Activated CD4-positive, alpha-beta T cell treated with anti-CD3 and anti-CD28 coated beads, Interleukin-2, amount 50 U/mL, for 4 hours (primary cell): ENCODE measurements at places on chromosomes 2 and 18.

DNA sequence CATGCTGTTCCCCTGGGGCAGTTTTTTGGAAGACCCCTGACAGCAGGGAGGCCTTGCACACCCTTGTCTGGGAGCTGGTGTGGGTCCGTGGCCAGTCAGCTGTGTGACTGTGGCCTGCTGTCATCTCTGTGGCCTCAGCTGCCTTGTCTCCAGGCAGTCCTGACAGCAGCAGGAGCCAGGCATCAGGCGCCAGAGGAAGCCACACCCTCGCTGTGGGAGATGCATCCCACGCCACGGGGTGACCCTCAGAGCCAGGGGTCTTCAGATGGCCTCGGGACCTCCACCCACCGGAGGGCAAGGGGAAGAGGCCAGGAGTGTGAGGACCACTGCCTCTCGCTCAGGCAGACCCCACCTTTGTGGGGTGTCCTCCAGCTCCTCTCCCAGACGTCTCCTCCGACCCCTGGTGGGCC is 5.0 kb downstream of the BOK start:
- no peak for DNase-seq

GRCh38 chr18:33579349-33580215 is 1.6 kb downstream of the ASXL3 start:
- no peak for DNase-seq

DNA sequence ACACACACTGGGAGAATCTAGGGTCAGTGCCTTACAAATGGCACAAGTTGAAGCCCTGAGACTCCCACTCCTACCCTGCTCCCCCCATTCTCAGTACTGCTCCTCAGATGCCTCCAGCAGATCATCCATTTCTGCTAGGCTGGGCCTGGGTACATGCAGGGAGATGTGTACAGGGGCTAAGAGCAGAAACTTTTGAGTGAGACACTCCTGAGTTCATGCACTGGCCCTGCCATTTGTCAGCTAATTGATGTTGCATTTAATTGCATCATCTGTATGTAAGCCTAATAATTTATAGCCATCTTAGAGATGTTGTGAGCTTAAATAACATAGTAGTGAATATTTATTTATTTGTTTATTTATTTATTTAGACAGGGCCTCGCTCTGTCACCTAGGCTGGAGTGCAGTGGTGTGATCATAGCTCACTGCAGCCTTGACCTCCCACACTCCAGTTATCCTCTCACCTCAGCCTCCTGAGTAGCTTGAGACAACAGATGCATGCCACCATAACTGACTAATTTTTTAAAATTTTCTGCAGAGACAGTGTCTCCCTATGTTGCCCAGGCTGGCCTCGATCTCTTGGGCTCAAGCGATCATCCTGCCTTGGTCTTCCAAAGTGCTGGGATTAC is 4.8 kb upstream of the CASP8 start:
- DNase-seq: no peak

DNA sequence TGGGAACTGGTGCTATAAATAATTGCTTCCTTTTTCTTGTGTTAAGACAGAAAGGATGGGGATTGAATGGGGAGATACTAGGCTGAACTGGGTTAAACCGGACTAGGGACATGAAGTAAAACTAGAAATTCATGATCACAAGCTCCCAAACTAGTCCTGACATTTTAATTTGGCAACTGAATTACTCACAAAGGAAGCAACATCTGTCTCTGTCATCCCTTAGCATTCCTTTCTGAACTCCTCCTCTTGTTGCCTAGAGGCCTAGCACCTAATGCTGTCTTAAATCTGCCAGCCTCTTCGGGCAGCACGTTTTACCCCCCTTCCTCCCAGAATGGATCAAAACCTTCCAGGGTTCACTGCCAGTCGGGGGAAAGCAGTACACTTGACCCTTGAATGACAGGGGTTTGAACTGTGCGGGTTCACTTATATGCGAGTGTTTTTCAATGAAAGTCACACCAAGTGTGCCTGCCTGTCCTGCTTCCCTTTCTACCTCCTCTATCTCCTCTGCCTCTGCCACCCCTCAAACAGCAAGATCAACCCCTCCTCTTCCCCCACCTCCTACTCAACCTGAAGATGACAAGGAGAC is 8.2 kb downstream of the KCTD1 start:
- no peak for DNase-seq

- DNase-seq: no peak
Measured at GRCh38 chr2:215022418-215022817, 116.0 kb downstream of the ABCA12 start.

DNA sequence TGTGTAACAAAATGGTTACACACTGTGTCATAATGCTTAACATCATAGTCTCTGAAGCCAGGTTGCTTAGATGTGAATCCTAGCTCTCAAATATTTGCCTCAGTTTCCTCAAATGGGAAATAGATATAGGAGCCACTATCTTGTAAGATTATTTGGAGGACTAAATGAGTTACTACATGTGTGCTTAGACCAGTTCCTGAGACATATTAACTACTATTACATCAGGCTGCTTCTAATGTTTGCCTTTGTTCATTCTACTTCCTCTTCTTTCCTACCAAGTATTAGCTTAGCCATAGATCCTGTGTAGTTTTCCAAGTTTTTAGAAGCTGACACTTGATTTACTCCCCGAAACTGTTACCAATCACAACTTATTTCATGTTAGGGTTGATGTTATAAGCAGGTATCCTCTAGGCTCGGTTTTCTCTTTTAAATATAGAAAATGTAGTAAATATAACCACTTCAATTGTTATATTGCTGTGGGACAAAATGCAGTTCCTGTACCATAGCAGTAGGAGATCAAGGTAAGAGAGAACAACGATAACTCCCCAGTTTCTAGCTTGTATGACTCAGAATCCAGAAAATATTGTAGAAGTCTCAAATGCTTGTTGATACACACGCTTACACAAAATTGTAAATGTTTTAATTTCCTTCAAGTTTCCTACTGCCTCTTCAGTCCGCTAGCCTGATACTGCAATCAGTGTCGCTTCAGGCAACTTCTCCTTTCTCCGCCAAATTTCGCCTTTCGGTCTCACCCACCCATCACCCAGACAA is 751 bp upstream of the DNAJC10 start:
- DNase-seq: no peak

DNA sequence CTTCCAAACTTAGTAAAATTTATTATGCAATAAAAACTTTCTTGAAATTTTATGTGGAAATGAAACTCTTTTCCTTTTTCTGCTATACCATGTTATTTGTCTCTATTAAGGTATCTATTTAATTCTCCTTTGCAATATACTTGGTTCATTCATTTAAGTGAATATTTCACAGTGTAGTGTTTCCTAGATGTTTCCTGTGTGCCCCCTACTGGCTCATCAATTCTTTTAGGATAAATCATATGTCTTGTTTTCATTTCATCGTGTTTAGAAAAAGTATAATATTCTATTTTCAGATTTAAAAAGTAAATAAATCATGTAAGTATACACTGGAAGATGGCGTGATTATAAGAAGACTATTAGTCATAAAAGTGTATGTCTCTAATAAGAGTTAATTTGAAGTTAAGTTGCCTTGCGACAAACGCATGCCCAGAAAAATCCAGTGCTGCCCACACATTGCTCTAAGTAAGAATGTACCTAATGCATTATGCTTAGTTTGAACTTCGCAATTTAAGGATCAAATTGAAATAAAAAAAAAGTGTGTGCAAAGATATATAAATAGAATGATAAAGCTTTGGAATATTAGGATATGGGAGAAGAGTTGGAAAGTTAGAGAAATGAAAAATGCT is 525.4 kb downstream of the KCNJ3 start:
- no peak for DNase-seq

- no peak for DNase-seq
Measured at GRCh38 chr18:49061239-49061990, 110.7 kb upstream of the SMAD7 start.

DNA sequence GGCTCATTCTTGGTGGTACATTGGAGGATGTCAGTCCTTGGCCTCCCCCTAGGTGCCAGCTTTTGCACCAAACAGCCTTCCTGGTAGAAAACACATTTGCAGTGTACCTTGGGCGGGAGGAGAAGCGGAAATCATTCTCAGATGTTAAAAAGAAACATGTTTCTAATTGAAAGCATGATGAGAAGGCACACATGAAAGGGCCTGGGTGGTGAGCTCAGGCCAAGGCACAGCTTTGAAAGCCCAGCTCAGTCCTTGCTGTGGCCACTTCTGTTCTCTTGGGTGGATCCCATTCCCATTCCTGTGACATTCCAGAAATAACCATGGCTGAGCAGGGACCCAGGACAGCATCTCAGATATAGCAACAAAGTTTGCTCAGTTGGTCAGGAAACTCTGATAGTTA is 71.5 kb downstream of the LTBP1 start:
- DNase-seq: no peak

- no peak for DNase-seq
Measured at GRCh38 chr18:60311676-60312360, 60.8 kb downstream of the MC4R start.

GRCh38 chr18:47935321-47936055 is 5.0 kb upstream of the SMAD2 start:
- DNase-seq: no peak

DNA sequence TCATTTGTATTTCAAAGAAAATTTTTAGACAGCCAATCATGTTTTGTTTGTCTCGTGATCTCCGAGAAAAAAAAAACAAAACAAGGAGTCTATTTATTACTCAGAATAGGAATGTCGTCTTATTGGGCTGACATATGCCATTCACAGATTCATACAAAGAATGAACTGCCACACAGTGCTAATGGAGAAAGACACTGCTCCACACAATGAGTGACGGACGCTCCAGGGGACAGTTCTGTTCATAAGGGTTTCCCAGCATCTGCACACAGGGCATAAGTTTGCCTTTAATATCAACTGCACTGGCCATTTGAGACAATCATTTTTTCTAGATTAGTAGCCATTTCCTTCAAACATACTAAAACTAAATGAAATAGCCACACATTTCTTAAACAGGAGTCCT is 3.4 kb downstream of the SERTAD2 start:
- no peak for DNase-seq

DNA sequence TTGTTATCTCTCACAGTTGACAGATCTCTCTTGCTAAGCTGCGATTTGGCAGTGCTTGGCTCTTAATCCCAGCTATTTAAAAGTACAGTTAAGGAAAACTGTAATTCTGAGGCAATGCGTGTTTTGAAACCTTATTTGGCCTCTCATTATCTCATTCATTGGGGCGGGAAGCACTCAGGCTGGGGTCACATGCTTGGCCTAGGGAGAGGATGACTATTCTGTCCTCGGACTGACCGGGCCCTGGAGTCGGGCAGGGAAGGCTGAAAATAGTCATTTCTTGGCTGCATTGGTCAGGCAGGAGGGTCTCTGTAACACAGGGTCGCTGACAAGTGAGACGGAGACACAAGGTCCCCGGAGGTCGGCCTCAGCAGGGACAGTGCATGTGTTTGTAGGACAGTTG is 20.2 kb upstream of the EMILIN2 start:
- DNase-seq: no peak

DNA sequence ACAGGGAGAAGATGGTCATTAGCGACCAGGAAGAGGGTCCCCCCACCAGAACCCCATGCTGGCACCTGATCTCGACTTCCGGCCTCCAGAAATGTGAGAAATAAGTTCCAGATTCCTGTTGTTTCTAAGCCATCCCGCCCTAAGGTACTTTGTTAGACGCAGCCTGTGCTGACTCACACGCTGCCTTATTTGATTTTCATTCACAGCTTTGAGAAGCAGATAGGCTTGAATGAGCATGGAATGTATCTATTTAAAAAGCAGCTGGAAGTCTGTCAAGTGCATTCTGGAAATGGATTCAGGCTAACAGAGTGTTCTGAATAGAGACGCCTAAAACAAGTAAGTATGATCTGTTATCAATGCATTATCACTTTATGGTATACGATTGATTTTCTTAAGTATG is 8.3 kb upstream of the IL1R2 start:
- no peak for DNase-seq

DNA sequence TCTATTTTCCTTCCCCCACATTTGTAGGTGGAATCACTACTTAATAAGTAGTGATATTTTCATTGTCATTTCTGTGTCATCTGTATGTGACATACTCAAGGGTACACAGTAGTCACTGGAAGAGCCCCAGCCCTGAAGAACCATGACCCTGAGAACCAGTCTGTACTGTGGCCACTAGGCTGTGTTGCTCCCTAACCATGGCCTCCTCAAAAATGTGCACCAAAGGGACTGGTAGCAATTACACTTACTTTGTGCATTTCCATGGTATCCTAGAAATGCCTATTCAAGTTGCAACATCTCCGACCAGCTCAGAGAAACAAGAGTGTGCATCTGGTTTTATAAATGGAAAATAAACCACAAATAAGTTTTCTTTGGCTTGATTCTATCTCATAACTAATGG is 155.1 kb downstream of the DOCK10 start:
- DNase-seq: no peak

GRCh38 chr18:59232309-59233016 is 12.5 kb downstream of the GRP start:
- no peak for DNase-seq

- DNase-seq: no peak
Measured at GRCh38 chr2:209619782-209620181, 151.8 kb upstream of the UNC80 start.

- no peak for DNase-seq
Measured at GRCh38 chr2:72084584-72084976, 63.1 kb downstream of the CYP26B1 start.

GRCh38 chr2:35822716-35823115 is 532.9 kb upstream of the CRIM1 start:
- DNase-seq: no peak

DNA sequence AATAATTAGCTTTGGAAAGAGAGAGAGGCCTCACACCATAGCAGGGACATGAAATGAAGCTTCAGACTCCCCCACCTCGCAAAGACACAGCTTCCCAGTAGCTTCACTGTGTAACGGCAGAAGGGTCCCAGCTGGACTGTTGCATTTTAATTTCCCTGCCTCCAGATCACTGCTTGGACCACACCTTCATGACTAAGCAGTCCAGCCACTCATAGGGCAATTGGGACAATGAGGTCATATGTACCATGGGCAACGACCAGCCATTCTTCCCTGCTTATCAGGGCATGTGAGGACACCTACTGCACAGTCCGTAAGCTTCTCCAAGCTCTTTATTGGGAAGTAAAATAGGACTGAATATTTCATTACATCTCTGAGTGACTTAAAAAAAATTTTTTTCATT is 183.0 kb downstream of the MREG start:
- no peak for DNase-seq

- no peak for DNase-seq
Measured at GRCh38 chr2:210768329-210768910, 212.0 kb downstream of the CPS1 start.

GRCh38 chr2:34549710-34550345 is 950.7 kb upstream of the FAM98A start:
- no peak for DNase-seq

GRCh38 chr18:54531402-54532065 is 59.5 kb upstream of the DYNAP start:
- no peak for DNase-seq

DNA sequence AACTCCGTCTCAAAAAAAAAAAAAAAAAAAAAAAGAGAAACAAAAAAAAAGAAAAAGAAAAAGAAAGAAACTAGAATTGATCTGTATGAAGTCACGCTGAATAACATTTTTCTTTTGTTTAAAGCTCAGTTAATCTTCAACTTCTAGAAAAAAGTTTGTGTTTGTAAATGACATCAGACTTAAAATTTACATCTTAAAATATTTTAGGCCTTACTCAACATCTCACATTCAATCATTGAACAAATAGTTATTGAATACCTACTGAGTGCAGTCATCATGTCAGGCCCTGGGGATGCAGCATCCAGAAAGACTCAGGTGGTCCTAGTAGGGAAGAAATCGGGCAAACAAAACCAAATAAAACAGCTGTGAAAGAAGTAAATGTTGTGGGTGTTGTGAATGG is 292.3 kb upstream of the FANCL start:
- DNase-seq: no peak
